BE2C (cell line): ENCODE measurements at places on chromosomes 4 and X.

DNA sequence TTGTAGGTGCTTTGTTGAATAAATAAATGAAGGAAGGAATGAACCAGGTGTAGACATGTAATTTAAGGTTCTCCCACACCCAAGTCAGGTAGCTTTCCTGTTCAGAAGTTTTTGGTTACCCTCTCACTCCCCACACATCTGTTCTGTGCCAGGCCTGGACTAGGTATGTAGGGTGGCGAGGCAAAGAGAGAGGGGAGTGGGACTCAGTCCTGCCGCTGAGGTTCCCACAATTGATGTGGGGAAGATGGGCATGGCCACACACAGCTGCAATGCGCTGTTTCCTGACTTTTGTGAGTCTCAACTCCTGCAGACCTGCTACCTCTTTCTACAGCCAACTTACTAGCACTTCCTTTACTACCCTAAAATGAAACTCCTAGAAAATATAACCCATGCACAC lies 88.9 kb downstream of the RTL5 start:
- DNase-seq, result no peak

- DNase-seq, result no peak
Measured at GRCh38 chr4:81021142-81021944, 9.2 kb upstream of the BMP3 start.

DNA sequence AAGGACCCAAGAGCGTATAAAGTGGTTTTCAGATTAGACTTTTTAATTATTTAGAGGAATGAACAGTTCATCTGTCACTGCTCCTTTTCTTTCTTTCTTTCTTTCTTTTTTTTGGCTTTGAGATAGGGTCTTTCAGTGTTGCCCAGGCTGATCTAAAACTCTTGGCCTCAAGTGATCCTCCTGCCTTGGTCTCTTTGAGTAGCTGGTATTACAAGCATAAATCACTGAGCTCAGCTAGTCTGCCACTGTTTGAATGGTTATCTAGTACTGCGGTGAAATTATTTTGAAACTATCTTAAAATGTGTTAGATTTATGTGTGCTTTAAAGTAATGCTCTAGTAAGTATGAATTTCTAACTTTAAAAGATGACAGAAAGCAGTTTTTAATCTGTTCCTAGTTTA lies 6.5 kb upstream of the FRYL start:
- DNase-seq, result no peak

- peak; percentile 74 for DNase-seq
Measured at GRCh38 chrX:115350711-115351381, 61.3 kb downstream of the LUZP4 start.

DNA sequence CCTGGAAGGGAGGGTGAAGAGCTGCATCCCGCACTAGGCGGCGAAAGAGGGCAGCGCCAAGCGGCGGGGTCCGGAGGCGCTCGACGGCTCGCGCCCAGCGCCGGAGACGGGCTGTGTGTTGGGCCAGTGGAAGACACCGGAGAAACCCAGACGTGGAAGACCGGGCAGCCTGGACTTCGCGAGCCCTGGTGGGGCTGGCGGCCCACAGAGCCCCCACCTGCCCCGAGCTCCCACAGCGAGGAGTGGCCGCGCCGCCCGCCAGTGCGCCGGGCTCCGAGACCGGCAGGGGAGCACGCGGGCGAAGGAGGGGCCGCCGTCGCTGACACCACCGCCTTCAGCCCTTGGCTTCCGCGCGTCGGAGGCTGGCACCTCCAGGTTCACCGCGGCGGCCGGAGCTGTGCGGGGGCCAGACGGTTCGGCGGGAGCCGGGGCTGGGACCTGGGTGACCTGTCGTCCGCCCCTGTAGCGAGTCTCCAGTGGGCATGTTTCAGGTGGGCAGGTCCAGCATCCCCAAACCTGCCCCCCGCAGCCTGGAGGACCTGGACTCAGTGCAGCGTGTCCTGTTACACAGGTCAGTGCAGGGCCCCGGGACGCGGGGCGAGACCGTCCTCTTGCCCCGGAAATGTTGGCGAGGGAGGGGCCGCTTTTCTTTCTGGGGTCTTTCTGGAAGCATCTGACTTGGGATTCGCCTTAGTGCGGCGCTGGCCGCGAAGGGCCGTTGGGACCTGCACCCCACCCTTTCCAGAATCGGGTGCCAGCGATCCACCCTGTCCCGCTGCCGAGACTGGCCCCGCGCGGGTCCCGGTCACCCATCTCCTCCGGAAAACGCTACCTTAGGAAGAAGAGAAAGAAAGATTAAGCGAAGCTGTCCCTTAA lies 9.6 kb upstream of the INTU start:
- peak; percentile 73 for DNase-seq

GRCh38 chrX:69162361-69162865 lies 2.8 kb downstream of the PJA1 start:
- DNase-seq, result no peak

GRCh38 chr4:41475402-41475801 lies 62.6 kb upstream of the LIMCH1 start:
- DNase-seq, result no peak

- DNase-seq, result no peak
Measured at GRCh38 chr4:175376287-175376977, 435.6 kb downstream of the GPM6A start.

GRCh38 chr4:76214177-76214675 lies 602 bp upstream of the SCARB2 start:
- DNase-seq, result no peak

DNA sequence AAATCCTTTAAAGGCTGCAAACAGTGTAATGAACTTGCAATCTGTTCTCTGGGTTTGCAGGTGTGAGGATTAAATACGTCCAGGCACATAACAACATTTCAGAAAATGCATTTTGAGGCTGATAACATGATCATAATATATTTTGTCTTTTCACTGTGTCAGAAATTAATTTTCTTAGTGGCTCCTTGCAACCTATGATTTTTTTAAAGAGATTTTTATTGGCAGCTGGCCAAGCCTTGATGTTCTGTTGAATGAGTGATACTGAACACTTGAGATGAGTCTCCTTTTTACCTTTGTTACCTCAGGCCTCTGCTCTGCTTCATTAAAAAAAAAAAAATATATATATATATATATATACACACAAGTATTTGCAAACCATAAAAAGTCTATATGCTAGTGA lies 68.2 kb upstream of the TENM3 start:
- no peak for DNase-seq

DNA sequence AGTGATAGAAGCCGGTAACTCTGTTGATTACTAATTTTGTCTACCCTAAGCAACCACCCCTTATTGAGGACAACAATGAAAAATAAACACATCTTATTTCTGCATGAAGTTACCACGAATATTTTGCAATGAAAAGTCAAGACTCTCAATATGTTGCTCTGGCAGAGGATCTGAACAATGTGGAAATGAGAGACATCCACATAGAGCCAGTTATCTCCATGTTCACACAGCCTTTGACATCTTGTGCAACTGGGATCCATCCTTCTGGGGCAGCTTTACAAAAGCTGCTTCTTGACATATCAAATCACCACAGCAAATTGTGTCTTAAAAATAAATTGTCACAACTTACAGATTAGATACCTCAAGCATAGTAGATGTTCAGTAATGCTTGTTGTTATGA lies 10.2 kb downstream of the EDNRA start:
- no peak for DNase-seq

- no peak for DNase-seq
Measured at GRCh38 chr4:159077702-159078495, 25.0 kb upstream of the RAPGEF2 start.
